ENCODE measurements at places on chromosomes 5 and 9.

DNA sequence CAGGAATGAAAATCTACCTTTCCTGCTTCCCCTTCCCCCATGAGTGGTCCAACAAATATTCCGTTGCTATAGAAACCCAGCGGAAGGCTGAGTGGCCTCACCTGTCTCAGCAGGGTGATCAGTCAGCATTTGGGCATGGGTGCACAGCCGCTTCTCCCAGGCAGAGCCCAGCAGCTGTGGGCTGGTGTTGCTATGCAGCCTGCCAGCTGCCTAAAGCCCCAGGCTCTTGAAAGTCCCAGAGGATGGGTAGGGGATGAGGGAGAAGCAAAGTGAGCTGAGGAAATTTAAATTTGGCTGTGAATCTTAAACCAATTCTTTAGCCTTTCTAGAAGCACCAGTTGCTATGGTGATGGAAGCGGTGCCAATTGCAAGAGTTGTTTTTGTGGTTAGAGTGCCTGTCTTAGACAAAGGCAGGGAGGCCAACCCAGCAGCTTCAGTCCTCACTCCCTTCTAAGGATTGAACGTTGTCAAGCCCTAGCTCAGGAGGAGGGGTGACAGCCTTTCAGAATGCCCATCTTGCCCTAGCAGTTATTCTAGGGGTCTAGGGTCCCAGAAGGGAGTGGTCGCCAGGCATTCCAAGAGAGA, 151.5 kb upstream of the PITX1 start:
- DNase-seq, result peak; percentile 16
- H3K27me3 ChIP-seq, result peaks cover 12% of the 10 kb centered on the region
- H3K4me3 ChIP-seq, result no peak overlapping the region
- H3K27ac ChIP-seq, result no peak overlapping the region
- H3K4me1 ChIP-seq, result no peaks in the 10 kb centered on the region

DNA sequence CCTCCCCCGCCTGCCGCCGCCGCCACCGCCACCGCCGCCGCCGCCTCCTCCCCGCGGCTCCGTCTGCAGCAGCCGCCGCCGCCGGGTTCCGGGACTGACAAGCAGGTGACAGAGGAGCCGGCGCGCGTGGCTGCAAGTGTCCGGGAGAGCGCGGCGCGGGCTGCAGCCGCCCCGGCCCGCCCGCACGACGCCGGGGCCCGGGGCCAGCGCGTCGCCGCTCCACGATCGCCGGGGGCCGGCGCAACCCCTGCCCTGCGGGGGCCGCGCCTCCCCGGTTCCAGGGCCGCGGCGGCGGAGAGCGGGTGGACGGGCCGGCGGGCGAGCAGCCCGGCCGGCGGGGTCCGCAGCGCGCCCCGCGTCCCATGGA, 343 bp downstream of the LMX1B start:
- no peak overlapping the region for H3K4me3 ChIP-seq
- H3K4me1 ChIP-seq, result no peaks in the 10 kb centered on the region
- DNase-seq, result no peak
- H3K27me3 ChIP-seq, result no peaks in the 10 kb centered on the region
- no peaks in the 10 kb centered on the region for H3K36me3 ChIP-seq

GRCh38 chr5:149667829-149668330, 62.2 kb upstream of the PPARGC1B start:
- H3K27me3 ChIP-seq, result no peaks in the 10 kb centered on the region
- no peak overlapping the region for H3K27ac ChIP-seq
- no peaks in the 10 kb centered on the region for H3K4me1 ChIP-seq
- DNase-seq, result no peak

- H3K4me3 ChIP-seq, result no peak overlapping the region
- no peak overlapping the region for H3K27ac ChIP-seq
- DNase-seq, result no peak
Observed at GRCh38 chr9:93255994-93256877, 72.3 kb downstream of the WNK2 start.

DNA sequence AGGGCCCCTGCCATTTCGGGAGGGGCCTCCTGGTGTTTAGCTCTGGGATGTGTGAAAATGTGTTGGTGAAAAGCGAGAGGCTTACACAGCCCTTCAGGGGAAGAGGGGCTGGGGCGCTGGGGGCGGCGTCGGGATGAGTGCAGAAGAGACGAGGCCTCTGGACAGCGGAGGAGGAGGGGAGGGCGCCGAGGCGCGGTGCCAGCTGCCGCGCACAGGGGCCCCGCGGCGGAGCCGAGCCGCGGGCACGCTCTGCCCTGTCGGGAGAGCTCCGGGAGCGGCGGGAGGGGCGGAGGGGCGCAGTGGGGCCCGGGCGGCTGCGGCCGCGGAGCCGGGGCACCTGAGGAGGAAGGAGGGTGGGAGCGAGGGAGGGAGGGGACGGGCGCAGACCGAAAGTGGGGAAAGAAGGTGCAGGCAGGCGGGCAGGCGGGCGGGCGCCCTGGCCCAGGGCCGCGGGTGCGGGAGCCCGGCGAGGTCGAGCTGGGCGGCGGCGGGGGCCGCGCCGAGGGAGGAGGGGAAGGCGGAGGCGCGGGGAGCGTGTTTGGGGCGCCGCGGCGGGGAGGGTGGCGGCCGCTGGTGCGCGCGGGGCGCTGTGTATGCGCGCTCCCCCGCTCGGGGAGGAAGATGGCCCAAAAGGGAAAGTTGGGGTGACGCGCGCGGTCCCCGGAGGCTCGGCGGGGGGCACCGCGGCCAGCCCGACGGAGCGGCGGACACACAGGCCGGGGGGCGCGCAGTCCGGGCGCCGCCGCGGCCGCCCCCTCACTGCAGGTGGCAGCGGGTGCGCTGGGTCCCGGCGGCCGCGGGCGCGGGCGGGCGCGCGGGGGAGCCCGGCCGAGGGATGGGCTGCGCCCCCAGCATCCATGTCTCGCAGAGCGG, at the start of gene PDE8B:
PDE8B (plus strand) TSS at position 590 of the 873 bp plus-strand sequence; CDS start at position 836, 246 bp downstream.
- H3K4me3 ChIP-seq, result no peak within 1 kb of the TSS
- peak; percentile 24 for DNase-seq
- H3K27me3 ChIP-seq, result peaks cover 13% of the 10 kb centered on the region
- H3K36me3 ChIP-seq, result no peaks in the 10 kb centered on the region
- no peaks in the 10 kb centered on the region for H3K4me1 ChIP-seq
- H3K27ac ChIP-seq, result no peak within 1 kb of the TSS

DNA sequence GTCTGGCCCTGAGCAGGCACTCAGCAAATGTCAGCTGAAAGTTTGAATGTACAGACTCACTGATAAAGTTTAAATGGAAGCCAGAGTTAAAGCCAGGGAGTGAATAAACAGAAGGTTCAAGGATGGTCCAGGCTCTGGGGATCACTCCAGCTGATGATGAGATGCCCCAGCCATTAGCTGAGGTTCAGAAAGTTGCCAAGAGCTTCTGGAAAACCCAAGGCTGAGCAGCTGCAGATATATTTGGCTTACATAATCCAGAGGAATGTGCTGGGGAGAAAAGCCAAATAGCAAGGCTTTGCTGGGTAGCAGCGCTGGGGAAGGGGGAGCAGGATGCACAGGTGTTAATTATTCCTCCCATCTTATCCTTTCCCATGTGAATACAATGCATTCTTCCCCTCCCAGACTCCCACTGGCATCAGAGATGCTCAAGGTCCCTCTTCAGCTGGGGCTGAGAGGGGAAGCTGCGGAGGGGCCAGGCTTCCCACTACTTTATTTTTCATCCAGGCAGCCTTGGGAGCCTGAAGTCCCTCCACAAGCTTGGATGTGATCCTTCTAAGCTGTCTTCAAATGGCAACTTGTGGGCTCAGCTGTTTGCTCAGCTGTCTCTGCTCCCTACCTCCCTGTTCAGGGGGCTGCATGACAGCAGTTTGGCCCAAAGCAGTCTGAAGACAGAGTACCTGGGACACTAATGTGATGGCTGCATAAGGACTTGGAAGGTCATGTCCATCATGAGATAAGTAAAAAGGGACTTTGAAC, 341.2 kb downstream of the TRIM32 start:
- no peak overlapping the region for H3K27ac ChIP-seq
- no peak overlapping the region for H3K4me3 ChIP-seq
- H3K4me1 ChIP-seq, result no peaks in the 10 kb centered on the region
- H3K27me3 ChIP-seq, result no peaks in the 10 kb centered on the region

DNA sequence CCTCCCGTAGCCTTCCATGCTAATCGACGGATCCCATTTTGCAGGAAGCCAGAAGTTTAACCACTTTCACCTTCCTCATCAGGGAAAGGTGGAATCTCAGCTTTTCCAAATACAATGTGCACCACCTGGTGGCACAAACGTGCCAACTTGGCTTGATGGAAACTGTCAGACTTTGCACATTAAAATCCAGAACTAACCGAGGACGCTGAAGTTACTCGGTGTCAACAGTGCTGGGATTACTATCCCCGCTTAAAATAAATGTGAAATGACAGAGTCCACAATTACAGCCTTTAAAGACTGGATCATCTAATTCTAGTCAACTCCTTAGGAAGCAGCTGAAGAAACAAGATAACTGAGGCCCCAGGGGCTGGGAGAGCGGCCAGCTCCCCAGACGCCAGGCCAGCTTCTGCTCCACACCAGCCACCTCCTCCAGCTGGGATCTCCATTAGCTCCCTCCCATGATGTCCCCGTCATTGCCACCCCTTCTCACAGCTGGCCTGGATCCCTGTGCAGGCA, 50.1 kb upstream of the RETREG1 start:
- H3K4me3 ChIP-seq, result no peak overlapping the region
- no peak for DNase-seq
- no peaks in the 10 kb centered on the region for H3K4me1 ChIP-seq
- H3K36me3 ChIP-seq, result no peaks in the 10 kb centered on the region
- no peaks in the 10 kb centered on the region for H3K27me3 ChIP-seq
- H3K27ac ChIP-seq, result no peak overlapping the region

- H3K27me3 ChIP-seq, result no peaks in the 10 kb centered on the region
- peak; percentile 26 for DNase-seq
- no peak overlapping the region for H3K4me3 ChIP-seq
- H3K27ac ChIP-seq, result no peak overlapping the region
- no peaks in the 10 kb centered on the region for H3K36me3 ChIP-seq
Observed at GRCh38 chr5:53170746-53171349, 61.3 kb upstream of the MOCS2 start.

- H3K4me1 ChIP-seq, result no peaks in the 10 kb centered on the region
- H3K27me3 ChIP-seq, result no peaks in the 10 kb centered on the region
- DNase-seq, result no peak
- no peak overlapping the region for H3K27ac ChIP-seq
- no peak overlapping the region for H3K4me3 ChIP-seq
Observed at GRCh38 chr5:65359981-65360380, 121.7 kb downstream of the ADAMTS6 start.

- no peak overlapping the region for H3K27ac ChIP-seq
- peaks cover 20% of the 10 kb centered on the region for H3K36me3 ChIP-seq
- DNase-seq, result no peak
- H3K27me3 ChIP-seq, result no peaks in the 10 kb centered on the region
- no peak overlapping the region for H3K4me3 ChIP-seq
- no peaks in the 10 kb centered on the region for H3K4me1 ChIP-seq
Observed at GRCh38 chr5:141942185-141942857, 15.7 kb downstream of the PCDH12 start.

DNA sequence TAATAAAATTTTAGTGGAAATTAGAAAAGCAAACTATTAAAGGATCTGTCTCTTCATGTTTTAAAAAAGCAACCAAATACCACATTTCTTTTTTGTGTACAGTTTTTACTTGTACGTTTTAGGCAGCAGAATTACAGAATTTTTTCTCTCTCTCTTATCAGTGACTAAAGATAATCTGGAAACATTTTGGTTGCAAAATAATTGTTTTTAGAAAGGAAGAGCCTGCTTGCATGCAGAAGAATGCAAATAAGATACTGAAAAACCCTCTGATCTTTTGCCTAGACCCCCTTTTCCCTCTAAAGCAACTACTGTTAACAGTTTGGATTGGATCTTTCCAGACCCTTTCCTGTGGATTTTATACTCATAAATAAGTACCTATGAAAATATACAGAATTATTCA, 75.9 kb upstream of the SGCD start:
- no peaks in the 10 kb centered on the region for H3K36me3 ChIP-seq
- no peak for DNase-seq
- no peak overlapping the region for H3K4me3 ChIP-seq

DNA sequence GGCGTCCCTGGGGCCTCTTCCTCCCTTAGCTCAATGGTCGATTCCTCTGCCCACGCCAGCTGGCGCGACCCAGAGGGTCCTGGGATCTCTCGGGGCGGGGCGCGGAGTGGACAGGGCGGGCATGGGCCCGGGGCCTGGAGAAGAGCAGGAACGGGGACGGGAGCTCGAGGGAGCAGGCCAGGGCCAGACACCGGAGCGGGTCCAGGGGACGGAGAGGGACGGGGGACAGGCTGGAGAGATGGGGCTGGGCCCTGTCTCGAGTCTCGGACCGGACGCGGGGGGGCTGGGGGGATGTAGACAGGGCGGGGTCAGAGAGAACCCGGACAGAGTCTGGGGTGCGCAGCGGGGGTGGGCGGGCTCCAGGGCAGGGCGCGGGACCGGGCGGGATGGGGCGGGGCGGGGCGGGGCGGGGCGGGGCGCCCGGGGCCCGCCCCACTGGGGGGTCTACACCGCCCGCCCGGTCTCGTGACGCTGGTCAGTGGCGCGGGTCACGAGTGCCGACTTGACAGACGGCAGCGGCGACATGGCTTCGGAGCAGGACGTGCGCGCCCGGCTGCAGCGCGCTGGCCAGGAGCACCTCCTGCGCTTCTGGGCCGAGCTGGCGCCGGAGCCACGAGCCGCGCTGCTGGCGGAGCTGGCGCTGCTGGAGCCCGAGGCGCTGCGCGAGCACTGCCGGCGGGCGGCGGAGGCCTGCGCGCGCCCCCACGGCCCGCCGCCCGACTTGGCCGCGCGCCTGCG, at the start of gene UAP1L1:
UAP1L1 (plus strand) TSS at position 508 of the 738 bp plus-strand sequence; CDS start at position 524, 16 bp downstream.
- H3K27ac ChIP-seq, result no peak within 1 kb of the TSS
- H3K27me3 ChIP-seq, result no peaks in the 10 kb centered on the region
- H3K36me3 ChIP-seq, result no peaks in the 10 kb centered on the region
- no peak within 1 kb of the TSS for H3K4me3 ChIP-seq
- H3K4me1 ChIP-seq, result no peaks in the 10 kb centered on the region
- no peak for DNase-seq

DNA sequence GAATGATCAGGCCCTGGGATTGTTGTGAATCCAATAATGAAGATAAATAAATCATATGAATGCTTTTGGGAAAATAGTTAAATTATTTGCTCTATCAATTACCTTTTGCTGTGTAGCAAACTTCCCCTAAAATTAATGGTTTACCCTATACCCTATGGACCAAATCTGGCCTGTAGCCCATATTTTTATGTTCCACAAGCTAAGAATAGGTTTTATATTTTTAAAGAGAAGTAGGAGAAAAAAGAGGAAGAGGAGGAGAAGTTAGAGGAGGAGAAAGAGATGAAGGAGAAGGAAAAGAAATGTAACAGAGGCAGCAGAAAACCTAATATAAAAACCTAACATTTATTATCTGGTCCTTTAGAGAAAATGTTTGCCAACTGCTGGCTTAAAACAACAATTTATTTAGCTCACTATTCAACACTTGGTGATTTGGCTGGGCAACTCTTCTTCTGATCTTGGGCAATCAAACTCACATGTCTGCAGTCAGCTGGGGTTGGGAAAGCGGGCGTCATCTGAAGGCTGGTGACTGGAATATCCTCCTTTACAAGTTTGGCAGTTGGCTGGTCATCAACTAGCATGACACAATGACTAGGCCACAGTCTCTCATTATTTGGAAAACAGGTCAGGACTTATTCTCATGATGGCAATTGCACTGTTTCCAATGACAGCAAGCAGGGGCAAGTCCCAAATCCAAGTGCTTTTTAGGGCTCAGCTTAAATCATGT, 522.9 kb downstream of the RASEF start:
- no peak for DNase-seq
- H3K4me3 ChIP-seq, result no peak overlapping the region
- H3K27ac ChIP-seq, result no peak overlapping the region
- peaks cover 4% of the 10 kb centered on the region for H3K4me1 ChIP-seq
